ENCODE measurements at places on chromosomes 5 and 9.

- no peak for DNase-seq
Observed at GRCh38 chr5:149005077-149005892, 57.6 kb downstream of the SH3TC2 start.

GRCh38 chr5:173319646-173320045, 8.6 kb downstream of the STC2 start:
- no peak for DNase-seq

DNA sequence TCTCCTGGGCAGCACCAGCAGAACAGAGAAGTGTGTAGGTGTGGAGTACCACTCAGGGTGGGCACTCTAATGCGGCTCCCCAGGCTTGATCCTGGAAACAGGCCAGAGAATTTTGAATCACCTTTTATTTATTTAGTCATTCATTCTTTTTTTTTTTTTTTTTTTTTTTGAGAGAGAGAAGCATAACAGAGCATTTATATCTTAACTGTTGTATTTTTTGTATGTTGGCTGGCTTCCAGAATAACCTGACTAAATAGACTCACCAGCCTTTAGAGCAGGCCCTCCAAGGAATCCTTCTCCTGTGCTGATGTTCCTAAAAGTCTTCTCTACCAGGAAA, 153.4 kb downstream of the PIK3R1 start:
- DNase-seq: no peak

DNA sequence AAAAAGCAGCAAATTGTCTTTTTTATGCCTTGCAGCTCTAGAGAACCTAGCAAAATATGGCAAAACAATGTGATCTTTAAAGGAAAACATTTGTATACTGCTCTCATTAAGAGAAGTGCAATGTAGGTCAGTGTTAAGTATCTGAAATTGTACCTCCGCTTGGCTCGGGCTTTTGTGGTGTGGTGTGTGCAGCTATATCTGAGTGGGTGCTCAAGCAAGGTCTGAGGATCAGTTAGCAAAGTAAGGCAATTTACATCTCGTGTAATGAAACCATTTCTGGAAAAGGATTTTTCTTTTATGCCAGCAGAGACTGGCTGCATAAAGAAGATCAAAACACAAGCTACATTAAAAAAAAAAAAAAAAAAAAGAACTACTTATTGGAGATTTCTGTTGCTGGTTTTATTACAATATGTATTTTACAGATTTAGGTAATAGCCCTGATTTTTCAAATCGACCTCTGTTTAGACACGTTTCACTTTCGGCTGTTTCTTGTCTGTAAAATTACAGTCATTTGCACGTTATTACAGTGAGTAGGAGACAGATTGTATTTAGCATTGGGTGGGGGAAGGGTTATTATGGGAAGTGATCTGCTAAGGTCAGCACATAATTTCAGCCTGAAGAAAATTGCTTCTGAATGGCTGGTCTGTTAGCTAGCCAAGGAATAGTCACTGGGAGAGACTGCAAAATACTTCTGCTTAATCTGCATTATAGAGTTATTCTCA, 7.9 kb upstream of the ZNF608 start:
- DNase-seq: no peak

DNA sequence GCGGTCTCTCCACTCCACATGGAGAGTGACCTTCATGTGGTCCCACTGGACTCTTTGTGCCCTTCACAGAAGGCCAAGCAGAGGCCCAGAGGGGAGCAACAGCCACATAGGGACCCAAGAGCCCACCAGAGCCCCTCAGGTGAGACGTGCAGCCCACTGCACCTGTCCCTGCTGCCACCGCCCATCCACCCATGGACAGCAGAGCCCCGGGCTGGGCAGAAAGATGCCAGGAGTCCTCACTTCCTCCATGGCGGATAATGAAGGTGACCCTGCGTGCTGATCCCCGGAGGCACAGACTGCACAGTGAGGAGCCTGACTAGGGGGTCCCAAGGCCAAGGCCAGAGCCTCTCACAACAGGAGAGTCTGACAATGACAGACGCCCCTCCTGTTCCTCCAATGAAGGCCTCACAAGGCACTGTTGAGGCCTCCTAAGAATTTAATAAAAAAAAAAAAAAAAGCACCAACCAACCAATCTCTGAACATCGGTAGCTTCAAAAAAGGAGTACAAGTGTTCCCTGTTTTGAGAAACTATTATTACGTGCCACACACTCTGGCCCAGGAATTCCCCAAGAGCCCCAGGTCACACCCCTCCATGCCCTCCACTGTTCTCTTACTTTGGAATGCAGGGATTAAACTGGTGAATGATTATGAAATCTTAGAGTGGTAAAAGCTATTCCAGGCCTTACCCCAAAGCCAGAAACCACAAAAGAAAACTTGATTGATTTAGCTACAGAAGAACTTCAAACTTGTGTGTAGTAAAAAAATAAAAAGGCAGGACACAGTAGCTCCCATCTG, 2.8 kb upstream of the PPP1R26 start:
- no peak for DNase-seq

GRCh38 chr5:116154931-116155330, 70.1 kb downstream of the COMMD10 start:
- DNase-seq: no peak

DNA sequence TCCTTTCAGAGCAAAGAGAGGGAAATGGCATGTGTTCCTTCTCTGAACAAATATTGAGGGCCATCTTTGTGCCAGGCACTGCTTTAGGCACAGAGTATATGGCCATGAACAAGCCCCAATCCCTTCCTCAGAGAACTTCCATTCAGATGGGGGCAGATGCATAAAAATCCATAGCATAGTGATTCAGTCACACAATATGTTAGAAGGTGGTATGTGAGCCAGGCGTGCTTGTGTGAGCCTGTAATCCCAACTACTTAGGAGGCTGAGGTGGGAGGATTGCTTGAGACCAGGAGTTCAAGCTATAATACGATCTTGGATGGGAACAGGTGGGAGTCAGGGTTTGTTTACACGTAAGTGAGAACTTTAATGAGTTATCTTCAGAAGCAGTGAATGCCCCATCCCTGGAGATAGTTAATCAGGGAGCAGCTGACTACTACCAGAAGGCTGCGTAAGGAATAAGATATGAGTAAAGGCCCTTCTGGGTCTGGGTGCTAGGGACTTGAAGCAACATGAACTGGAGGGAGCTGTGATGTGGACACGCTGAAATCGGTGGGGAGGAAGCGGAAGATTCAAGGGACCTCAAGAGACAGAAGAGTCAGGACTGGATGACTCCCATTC, 27.1 kb downstream of the NANS start:
- no peak for DNase-seq

DNA sequence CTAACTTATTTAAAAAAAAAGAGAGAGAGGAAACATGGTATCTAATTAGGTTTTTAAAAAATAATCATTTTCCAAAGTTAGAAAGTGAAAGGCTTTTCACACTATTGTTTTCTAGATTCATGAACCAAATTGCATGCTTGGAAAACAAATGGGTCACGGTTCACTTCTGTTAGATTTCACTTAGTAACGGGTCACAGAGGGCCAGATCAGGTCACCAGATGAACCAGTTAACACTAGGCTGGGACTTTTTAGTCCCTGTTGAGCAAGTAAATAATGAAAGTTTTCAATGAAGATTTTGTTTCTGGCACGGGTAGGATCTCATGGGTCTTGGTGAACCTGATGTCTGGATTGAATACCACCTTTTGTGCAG, 207.2 kb upstream of the RFX3 start:
- no peak for DNase-seq

- DNase-seq: no peak
Observed at GRCh38 chr5:174514983-174515394, 209.4 kb upstream of the MSX2 start.
